ENCODE measurements at places on chromosomes 6 and 20. TPM values are rescaled to one million over a fixed set of nuclear protein-coding genes. Genes with fewer than 3 reads are reported as not detected.

Gene ZNF165
- 0.30 TPM for total RNA-seq

Gene ARMH2
- total RNA-seq, result not detected

Gene LIME1
- total RNA-seq, result 8.9 TPM

Gene VGLL2
- not detected for total RNA-seq

Gene CD2AP
- 27.2 TPM for total RNA-seq

Gene HDGFL1
- not detected for total RNA-seq

Gene PHACTR3
- not detected for total RNA-seq

Gene OR2H2
- total RNA-seq, result not detected

Gene NKAIN2
- not detected for total RNA-seq

Gene PLCB4
- 2.7 TPM for total RNA-seq

Gene GNMT
- not detected for total RNA-seq

Gene AHI1
- 37.2 TPM for total RNA-seq

Gene SULF2
- total RNA-seq, result 34.4 TPM

Gene BHLHE23
- total RNA-seq, result not detected

Gene TRIM40
- not detected for total RNA-seq

Gene ANKRD66
- total RNA-seq, result not detected

Gene CABLES2
- 2.4 TPM for total RNA-seq

Gene CRISP3
- total RNA-seq, result not detected

Gene GTSF1L
- not detected for total RNA-seq

Gene ETV7
- total RNA-seq, result 0.28 TPM

Gene WFDC2
- not detected for total RNA-seq

Gene FITM2
- 9.6 TPM for total RNA-seq

Gene ZSWIM1
- total RNA-seq, result 2.7 TPM

Gene ZBTB46
- total RNA-seq, result 0.59 TPM

Gene TPX2
- total RNA-seq, result 28.5 TPM

Data from smooth muscle cell of the umbilical artery (primary cell).